ENCODE measurements at places on chromosomes 7 and 10.

GRCh38 chr10:71257319-71257997, 45.1 kb downstream of the UNC5B start:
- DNase-seq, result no peak

DNA sequence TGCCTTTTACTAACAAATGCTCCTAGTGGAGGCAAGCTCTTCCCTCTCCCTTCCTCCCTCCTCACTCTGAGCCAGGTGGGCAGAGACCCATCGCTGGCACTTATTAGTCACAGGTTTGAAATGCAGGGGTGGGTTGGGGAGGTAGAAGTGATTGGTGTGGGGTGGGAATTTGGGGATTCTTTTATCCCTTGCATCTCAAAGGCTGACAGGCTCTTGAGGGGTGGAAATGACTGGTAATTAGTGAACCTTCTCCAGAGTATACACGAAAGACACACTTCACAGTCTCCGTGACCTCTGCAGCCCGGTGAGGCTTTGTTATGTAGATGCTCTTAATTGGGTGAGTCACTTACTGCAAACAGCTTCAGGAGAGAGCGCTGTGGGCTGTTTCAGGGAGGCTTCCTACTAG, 13.9 kb upstream of the LRMDA start:
- no peak for DNase-seq

DNA sequence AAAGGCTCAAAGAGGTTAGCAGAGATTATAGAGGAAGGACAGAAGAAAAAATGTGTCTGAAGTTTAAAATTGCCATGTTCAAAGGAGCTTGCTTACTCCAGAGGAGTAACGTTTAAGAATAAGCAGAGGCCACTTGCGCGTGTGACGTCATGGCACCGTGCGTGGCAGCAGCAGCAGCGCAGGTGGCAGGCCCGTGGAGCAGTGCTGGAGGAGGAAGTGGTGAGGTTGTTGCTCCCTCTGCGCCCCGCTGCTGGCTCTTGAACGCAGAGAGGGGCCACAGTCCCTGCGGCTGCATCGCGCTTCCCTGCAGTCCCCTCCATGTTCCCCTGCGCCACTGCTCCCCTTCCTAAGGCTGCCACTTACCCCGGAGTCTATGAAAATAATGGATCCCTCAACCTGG, 37.5 kb downstream of the GDI2 start:
- peak; percentile 70 for DNase-seq

DNA sequence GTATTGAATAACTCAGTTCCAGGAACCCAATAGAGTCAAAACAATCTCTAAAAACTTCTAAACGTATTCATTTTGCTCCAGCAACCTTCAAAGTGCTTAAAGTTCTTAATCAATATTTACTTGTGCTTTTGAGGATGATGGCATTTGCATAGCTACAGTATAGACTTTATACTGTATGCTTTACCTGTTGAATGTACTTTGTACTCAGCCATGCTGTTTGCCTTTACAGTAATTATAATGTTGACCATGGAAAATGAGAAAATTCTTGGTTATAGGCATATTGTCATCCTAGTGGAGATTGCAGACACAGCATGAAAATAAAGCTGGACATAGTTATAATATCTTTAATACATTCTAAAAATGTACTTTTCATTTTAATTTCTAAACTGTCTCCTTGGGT, 762.7 kb upstream of the PHF14 start:
- no peak for DNase-seq

DNA sequence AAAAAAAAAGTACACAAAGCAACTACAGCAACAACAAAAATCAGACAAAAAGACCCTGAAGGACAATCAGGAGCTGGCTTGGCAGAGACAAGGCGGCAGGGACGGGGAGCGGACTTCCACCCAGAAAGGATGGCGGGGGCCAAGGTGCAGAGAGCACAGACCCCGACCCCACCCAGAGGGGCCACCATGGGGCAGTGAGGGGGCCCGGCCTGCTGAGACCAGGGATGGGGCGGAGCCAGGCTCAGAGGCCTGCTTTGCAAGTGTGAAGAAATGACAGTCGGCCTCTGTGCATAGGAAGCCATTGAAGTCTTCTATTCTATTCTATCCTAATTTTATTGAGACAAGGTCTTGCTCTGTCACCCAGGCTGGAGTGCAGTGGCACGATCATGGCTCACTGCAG, 82.0 kb downstream of the ELFN1 start:
- DNase-seq, result no peak

- DNase-seq, result no peak
Observed at GRCh38 chr7:116527521-116527920, 2.7 kb downstream of the CAV1 start.

GRCh38 chr10:100963826-100964225, 5.5 kb upstream of the SEMA4G start:
- no peak for DNase-seq

DNA sequence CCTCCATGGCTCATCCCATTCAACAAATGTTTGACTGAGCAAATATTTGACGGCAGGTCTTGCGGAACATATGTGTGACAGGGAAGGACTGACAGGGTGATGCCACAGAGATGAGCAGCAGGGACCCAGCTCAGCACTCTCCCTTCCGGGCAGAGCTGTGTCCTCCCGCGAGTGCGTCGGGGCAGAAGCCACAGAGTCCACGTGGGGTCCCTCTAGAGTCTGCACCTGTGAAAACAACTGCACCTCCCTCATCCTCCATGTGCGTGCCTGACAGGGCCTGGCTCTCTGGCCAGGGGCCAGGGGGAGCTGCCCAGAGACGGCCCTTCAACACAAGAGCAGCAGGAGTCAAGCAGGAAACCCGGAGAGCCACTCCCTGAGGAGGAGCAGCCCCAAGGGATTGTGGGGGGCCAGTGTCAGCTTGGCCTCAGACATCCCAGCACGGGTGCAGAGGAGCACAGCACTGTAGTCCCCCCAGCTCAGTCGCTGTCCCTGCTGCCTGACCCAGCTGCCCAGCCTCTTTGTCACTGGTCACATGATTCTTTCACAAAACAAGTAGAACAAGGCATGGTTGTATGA, 83.6 kb upstream of the TMEM72 start:
- DNase-seq, result no peak

DNA sequence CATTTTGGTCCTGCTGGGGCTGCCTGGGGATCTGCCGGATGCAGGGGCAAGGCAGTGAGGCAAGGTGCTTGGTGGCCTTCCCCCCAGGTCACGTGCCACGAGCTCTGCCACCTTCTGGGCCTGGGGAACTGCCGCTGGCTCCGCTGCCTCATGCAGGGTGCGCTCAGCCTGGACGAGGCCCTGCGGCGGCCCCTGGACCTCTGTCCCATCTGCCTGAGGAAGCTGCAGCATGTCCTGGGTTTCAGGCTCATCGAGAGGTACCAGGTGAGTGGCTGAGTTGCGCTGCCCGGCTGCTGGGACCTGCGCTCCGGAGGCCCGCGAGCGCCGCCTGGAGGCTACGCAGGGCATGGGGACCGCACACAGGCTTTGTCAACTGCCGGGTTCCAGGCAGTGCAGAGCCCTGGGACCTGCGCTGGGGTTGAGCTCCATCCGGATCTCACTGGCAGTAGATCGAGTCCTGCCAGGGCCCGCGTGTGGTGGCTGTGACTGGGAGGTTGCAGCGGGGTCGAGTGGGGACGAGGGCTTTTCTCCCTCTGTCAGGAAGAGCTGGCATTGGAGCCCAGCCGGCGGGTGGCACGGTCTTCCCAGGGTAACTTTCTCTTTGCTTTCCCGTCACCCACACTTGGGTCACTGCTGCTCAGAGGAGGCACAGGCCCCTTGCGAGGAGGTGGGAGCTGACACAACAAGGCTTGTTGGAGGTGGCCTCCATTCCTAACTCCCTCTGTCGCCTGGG, 21.7 kb downstream of the AMZ1 start:
- peak; percentile 37 for DNase-seq

GRCh38 chr7:27547401-27547800, 115.3 kb downstream of the HIBADH start:
- DNase-seq, result no peak

DNA sequence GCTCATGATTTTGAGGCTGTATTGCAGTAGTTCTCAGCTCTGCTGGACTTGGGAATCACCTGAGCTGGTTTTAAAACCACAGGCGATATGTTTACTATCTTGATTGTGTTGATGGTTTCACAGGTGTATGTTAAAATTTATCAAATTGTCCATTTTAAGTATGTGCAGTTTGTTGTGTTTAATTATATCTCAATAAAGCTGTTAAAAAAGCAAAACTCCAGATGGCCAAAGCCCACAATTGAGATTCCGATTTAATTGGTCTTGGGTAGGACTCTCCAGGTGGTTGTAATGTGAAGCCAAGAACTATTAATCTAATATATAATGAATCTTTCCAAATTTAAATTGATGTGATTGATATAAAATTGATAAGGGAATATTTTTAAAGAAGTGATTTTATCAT, 48.6 kb downstream of the NRCAM start:
- DNase-seq, result no peak

DNA sequence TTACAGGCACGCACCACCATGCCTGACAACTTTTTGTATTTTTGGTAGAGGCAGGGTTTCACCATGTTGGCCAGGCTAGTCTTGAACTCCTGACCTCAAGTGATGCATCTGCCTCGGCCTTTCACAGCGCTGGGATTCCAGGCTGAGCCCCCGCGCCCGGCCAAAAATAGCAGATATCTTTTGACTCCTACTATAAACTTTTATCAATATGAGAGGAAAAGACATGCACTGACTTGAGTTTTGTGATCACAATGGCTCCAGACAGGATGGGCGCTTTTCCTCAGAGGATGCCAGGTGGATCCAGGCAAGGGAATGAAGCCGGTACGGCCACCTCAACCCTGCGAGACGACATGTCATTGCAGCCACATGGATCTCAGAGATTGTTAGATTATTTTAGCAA, 123.9 kb downstream of the DNAJB6 start:
- DNase-seq, result no peak

DNA sequence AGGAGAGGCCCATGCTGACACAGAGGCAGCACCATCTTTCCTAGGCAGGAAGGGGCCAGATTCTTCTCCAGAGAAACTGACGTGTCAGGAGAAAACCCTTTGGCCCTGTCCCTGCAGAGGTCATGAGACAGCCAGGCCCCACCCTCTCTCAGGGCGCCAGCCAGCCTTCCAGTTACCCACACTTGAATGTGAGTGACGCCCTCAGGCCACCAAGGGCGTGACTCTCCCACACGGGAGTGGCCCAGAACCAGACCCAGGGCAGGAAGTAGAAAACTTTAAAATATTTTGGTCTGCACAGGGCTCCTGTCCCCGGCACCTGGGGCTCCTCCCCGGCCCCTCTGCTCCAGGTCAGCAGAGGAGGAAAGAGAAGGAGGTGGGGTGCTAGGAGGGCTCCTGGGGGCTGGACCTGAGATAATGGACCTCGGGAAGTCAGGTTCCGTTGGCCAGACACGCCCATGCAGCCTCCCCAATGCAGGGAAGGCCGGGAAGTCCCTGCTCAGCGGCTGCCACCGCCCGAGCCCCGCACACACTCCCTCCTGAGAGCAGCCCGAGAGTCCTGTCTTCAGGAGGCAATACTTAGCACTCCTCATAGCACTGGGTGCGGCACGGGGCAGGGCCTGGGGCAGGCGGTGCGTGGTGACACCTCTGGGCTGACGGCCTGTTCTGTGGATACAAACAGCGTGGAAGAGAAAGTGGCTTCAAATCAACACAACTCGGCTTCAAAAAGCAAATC, 67.0 kb upstream of the CFAP46 start:
- no peak for DNase-seq

DNA sequence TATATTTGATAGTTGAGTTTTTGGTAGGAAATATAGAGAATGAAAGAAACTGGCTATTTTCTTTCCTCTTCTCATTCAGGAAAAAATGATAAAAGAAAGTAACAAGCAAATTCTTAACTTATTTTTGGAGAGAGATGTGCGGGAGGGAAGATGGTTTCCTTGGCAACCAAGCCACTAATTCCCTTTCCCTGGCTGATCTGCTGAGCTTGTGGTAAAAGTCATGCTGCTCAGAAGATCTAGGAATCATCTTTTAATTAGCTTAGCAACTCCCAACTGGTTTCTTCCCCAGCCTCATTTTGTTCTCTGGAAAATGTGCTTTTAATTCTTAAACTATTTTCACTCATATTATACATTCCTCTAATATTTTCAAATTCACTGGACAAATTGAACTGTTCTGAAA, 11.8 kb downstream of the UROS start:
- no peak for DNase-seq

- no peak for DNase-seq
Observed at GRCh38 chr10:124624895-124625294, 119.3 kb downstream of the FAM53B start.

DNA sequence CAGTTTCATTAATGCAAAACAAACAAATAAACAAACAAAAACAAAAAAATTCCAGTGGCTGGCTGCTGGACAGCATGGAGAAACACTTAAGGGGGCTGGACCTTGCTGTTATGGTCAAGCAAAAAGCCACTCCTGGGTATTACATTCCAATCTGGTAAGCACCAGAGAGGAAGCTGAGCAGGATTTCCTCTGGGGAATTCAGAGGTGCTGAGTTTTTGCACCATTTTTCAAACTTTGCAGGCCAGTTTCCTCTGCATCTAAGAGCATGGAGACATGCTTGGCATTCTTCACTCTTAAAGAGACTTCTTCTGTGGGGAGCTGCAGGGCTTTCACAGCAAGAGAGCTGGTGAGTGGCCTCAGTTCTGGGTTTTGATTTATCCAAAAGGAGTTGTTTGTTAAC, 84.5 kb downstream of the FZD1 start:
- DNase-seq, result no peak
